ENCODE measurements at places on chromosomes 5 and 9.

- no peak for DNase-seq
- H3K4me3 ChIP-seq: no peak overlapping the region
- H3K27me3 ChIP-seq: no peaks in the 10 kb centered on the region
- H3K27ac ChIP-seq: no peak overlapping the region
- H3K36me3 ChIP-seq: peaks cover 22% of the 10 kb centered on the region
- H3K4me1 ChIP-seq: no peaks in the 10 kb centered on the region
These were observed 44.7 kb upstream of the HK3 start for GRCh38 chr5:176943816-176944215.

- H3K27ac ChIP-seq: no peak overlapping the region
- no peak for DNase-seq
- no peak overlapping the region for H3K4me3 ChIP-seq
These were observed 97.1 kb upstream of the ASTN2 start for GRCh38 chr9:117511852-117512481.

GRCh38 chr9:110599468-110599867 lies 19.9 kb upstream of the SVEP1 start:
- H3K4me1 ChIP-seq: no peaks in the 10 kb centered on the region
- no peak overlapping the region for H3K4me3 ChIP-seq
- H3K27ac ChIP-seq: no peak overlapping the region
- H3K36me3 ChIP-seq: no peaks in the 10 kb centered on the region
- no peak for DNase-seq
- H3K27me3 ChIP-seq: peaks cover 4% of the 10 kb centered on the region

DNA sequence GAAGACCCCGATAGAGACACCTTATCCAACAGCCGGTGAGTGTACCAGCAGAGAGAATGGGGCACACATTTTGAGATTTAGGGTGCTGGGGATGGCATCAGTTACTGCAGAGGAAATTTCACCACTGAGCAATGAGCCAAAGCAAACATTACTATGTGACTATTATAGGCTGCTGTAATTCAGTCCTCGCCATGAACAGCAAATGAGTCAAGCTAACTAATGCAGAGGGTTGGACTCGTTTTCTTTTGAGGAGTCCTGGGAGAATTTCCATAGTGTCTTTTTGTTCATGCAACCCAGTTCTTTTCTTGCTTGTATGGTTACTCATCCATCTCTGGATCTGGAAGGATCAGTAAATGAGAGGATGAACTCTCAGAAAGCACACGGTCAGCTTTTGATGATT lies 323.8 kb downstream of the PSAT1 start:
- no peaks in the 10 kb centered on the region for H3K36me3 ChIP-seq
- H3K27ac ChIP-seq: no peak overlapping the region
- H3K27me3 ChIP-seq: no peaks in the 10 kb centered on the region
- H3K4me3 ChIP-seq: no peak overlapping the region

DNA sequence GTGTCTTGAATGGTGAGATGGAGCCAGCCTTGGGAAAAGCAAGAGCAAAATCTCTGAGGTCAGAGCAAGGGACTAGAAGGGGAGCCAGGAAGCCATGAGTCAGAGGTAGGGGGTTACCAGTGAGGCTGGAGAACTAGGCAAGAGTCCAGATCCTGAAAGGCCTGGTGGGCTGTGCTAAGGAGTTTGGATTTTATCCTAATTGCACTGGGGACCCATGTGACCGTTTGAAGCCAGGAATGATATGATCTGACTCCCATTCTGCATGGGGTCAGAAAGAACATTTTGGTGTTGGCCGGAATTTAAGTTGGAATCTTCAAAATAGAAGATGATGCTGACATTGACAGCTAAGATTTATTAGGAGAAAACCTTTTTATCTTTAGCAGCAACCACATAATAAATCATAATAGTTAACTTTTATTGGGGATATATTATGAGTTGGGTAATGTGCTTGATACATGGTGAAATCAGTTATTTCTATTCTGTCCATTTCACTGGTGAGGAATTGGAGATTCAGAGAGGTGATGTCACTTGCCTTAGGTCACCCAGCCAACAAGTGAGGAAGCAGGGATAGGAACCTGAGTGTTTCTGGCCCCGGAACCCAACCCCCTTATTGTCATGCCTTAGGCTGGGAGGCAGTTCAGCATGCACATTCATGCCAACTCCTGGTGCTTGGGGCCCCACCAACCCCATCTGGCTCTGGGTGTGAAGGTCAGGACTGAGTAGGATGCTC lies 61.5 kb upstream of the RARS1 start:
- DNase-seq: no peak
- no peak overlapping the region for H3K4me3 ChIP-seq
- H3K27me3 ChIP-seq: no peaks in the 10 kb centered on the region
- H3K4me1 ChIP-seq: no peaks in the 10 kb centered on the region
- H3K27ac ChIP-seq: no peak overlapping the region

DNA sequence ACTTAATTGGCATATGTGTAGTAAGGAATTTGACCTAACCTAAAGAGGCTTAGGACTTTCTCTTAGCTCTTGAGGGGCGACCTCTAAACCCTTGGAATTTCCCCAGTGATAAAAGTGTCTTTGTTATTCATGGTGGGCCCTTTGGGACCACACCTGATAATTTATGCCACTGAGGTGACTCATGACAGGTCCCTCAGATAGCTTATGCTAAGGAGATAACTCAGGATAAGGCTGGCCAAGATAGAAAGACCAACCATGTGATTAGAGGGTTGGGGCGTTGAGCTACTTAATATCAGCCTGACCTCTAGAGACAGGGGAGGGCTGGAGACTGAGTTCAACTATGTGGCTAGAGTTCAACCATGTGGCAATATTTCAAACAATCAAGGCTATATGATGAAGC lies 218.1 kb downstream of the AP3B1 start:
- no peak for DNase-seq
- no peaks in the 10 kb centered on the region for H3K4me1 ChIP-seq
- no peak overlapping the region for H3K27ac ChIP-seq
- H3K36me3 ChIP-seq: peaks cover 25% of the 10 kb centered on the region
- no peaks in the 10 kb centered on the region for H3K27me3 ChIP-seq
